ENCODE measurements at places on chromosomes 6 and 20.
A peak's percentile ranks its signal among the peaks of the same experiment; 100 is the strongest.

- DNase-seq: no peak
These were observed 15.8 kb upstream of the SERPINB9 start for GRCh38 chr6:2918936-2919335.

GRCh38 chr20:42067596-42067995 lies 449.4 kb upstream of the CHD6 start:
- DNase-seq: no peak

- DNase-seq: no peak
These were observed 12.7 kb downstream of the CST8 start for GRCh38 chr20:23503649-23504048.

- peak; percentile 13 for DNase-seq
These were observed 166.7 kb upstream of the ADGRB3 start for GRCh38 chr6:68468244-68468884.

DNA sequence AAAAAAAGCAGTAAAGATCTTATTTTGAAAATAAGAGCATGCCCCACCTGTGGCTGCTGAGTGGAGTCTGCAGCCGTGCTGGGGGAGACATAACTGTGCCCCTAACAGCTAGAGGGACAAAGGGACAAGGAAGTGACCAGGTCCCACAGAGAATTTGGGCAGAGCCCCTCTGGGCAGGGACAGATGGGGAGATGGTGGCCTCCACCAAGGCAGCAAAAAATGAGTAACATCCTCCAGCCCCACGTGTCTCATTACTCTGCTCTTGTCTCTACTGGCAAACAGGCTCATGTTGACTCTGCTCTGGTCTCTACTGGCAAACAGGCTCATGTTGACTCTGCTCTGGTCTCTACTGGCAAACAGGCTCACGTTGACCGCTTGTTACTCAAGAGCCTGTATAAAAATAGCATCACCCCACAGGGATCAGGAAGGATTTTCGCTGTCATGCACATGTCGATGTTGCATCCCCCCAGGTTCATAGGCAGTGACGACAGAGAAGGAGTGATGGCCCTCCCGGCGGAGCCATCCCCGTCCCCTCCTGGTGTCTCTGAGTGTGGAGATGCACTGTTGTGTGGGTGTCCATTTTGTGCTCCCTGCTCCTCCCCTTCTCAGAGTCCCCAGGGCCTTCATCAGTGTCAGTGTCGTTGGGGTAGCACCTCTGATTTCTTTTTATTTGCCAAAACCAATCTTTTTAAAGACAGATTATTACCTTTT lies 17.3 kb upstream of the PCMTD2 start:
- no peak for DNase-seq

- DNase-seq: no peak
These were observed 4.1 kb downstream of the TMEM239 start for GRCh38 chr20:2820084-2820895.

GRCh38 chr6:37285861-37286311 lies 27.9 kb upstream of the TMEM217 start:
- DNase-seq: no peak

- no peak for DNase-seq
These were observed 317.5 kb upstream of the POU3F2 start for GRCh38 chr6:98516866-98517265.

DNA sequence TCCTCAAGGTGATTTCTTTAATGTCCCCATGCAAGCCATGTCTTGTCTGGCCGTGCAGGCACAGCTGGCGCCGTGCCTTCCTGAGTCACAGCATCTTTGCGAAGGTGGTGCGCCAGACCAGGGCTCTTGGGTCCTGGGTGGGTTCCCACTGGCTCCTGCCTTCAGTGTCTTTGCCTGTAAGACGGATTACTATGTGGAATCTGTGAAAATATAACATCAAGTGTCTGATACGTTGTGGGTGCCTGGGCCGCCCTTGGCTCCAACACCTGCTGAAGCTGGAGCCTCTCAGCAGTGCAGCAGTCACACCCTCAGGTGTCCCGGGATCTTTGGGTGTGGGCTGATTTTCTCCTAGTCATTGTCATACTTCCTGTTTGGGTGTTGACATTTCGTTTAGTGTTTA lies 3.2 kb downstream of the OSBPL2 start:
- DNase-seq: no peak

DNA sequence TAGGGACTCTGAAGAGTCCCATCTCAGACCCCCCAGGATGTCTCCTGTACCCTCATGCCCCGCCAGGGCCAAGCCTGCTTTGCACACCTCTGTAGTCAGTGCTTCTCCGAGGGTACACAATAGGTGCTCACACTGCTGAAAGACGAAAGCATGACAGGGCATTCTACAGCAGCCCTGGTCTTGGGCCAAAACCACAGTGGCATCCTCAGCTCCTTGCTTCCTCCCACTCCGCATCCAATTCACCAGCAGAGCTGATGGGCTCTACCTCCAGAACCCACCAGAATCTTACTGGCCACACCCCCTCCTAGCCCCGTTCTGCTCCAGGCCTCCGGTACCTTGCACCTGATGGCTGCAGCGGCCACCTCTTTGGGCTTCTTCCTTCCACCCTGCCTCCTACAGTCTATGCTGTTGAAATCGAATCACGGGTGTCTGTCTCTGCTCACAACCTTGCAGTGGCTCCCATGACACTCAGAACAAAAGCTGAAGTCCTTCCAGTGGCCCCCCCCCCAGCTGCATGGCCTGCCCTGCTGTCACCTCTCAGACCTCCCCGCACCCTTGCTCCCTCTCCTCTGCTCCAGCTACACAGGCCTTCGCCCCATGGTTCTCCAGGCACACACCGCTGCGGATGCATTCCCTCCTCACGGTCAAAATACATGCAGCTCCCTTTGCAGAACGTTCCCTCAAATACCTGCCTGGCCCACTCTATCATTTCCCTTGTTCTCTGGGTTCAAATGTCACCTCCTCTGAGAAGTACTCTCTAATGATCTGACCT lies 1.2 kb downstream of the ANGPT4 start:
- DNase-seq: no peak

DNA sequence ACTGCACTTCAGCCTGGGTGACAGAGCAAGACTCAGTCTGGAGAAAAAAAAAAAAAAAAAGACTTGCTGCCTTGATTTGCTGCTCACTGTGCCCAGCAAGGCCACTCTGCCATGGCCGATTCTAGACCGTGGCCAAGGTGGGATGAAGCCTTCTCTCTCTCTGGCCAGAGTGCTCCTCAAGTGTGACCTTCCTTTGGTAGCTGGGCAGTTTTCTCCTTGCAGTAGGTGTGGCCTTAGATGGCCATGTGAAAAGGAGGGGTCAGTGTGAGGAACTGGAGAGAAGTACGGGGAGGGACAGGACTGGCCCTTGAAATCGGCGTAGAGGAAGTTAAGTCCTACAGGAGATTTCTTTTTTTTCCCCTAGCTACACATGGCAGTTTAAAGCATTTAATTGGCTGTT lies 272.0 kb downstream of the ARID1B start:
- no peak for DNase-seq

GRCh38 chr6:90948540-90948939 lies 361.7 kb upstream of the MAP3K7 start:
- no peak for DNase-seq

DNA sequence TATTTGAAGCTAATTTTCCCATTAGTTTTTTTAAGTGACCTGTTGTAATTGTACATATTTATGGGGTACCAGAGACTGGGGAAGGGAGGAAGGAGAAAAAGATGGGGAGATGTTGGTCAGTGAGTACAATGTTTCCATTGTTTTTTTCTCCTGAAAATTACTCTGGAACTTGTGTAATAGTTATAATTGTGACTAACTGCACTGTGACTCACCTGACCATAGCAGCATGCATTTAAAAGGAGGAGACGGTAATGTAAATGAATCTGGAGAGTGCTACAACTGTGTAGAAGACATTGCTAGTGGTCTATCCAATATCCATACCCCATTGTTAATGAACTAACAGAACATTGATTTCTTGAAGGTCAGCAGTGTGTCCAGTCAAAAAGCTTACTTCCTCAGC lies 133.4 kb downstream of the RFPL4B start:
- no peak for DNase-seq

DNA sequence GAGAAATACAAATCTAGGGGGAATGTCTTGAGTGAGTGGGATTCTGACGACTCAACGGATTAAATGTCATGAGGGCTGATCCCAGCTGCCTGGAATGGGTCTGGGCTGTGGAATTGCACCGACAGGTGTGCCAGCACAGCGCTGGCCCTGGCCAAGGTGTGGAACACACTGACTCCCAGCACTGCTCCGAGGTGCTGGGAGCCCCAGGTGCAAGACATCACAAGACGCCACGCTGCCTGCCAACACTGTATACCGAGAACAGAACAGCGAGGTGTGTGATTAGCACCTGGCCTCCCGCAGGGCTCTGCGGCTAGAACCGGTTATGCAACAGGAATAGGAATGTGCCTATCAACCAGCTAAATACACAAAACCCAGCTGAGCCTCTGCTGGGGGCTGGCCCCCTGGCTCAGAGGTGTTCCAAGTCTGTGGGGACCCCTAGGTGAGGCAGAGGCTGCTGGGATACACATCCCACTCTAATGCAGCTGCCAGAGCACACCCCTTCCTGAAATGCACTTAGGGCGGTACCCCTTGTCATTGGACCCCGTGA lies 24.8 kb upstream of the APMAP start:
- DNase-seq: no peak

DNA sequence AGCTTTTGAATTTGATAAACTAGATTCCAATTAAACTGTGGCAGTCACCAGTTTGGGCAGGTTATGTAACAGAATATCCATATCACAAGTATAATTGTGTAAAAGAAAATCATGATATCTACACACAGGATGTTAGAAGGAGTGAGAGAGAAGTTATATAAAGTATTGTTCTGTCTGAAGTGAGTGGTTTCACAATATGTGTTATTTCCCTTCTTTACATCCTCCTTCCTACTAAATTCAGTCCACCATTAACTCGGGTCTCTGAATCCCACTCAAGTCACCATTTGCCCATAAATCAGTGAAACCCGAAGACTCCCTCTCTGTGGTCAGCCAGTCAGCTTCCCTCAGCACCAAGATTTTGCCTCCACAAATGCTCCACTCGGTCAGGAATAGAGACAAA lies 796 bp downstream of the HLA-DQB1 start:
- DNase-seq: no peak

DNA sequence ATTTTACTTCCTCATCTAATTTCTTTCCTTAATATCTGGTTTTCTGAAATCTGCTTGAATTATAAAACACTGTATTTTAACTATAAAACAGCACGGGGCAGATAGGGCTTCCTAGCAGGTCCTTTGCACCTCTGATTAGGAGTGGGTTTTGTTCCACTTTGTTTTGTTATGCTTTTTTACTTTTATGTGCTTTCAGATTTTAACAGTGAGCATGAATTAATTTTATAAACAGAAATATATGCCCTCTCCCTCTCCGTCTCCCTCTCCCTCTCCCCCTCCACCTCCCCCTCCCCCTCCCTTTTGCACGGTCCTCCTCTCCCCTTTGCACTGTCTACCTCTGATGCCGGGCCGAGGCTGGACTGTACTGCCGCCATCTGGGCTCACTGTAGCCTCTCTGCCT lies 14.3 kb downstream of the GPX6 start:
- DNase-seq: no peak

DNA sequence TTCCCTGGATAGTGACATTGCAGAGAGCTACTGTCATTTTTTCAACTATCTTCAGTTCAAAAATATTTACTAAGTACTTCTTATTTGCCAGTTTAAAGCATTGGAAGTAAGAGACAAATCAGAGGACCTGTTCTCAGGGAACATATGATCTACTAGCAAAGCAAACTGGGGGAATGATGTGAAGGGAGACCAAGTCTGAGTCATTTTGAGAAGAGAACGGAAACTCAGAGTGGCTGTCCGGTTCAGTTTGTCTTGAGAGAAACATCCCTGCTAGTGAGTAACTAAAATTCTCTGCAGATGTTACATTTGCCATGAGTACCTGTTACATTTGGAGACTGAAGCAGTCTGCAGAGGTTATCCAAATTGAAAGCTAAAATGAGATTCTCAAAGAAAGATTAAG lies 118.3 kb downstream of the KCNQ5 start:
- no peak for DNase-seq

- no peak for DNase-seq
These were observed 60.7 kb upstream of the NXT1 start for GRCh38 chr20:23289724-23290395.

- DNase-seq: no peak
These were observed 113.9 kb downstream of the FYN start for GRCh38 chr6:111759331-111759835.

DNA sequence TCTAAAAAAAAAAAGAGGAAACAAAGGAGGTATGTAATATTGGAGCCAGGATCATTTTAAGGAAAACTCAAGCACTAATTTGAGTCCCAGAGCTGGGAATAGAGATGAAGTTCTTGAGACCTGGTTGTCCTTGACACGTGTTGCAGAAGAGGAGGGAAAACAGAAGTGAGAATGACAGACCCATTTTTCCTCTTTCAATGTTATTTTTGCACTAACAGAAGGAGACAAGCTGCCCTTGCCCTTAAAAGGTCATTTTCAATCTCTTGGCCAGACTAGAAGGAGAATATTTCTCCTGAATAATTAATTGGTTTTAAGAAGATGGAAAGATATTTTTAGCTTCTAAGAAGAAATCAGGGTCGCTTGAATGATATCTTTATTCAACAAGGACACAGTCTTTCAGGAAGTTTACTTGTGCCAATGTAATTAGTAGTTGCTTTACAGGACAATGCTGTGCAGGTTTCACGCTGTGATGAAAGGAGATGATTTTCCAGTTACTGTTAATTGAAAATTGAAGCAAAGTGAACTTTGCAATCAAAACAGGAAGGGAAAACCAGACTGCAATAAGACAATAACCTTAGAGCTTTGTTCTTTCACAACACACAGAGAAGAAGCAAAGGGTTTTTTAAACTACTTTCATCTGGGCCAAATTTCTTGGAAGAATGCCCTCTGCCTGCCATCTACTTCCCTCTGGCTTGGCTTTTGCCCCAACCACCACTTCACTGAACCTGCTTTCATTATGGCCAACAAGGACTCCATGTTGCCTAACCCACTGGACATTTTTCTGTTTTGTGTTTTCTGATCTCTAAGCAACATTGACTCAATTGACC lies 107.8 kb upstream of the SHLD1 start:
- peak; percentile 40 for DNase-seq

DNA sequence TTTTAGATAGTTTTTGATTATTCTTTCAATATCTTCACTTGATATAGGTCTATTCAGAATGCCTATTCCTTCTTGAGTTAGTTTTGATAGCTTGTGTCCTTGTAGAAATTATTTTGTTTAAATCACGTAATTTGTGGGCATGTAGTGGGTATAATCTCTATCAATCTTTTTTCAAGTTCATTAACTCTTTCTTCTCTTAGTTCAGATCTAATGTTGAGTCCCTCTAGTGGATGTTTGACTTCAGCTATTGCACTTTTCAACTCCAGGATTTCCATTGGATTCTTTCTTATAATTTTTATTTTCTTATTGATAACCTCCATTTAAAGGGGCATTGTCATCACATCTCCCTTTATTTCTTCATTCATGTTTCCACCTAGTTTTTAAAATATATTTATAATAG lies 135.6 kb downstream of the COL12A1 start:
- DNase-seq: no peak

DNA sequence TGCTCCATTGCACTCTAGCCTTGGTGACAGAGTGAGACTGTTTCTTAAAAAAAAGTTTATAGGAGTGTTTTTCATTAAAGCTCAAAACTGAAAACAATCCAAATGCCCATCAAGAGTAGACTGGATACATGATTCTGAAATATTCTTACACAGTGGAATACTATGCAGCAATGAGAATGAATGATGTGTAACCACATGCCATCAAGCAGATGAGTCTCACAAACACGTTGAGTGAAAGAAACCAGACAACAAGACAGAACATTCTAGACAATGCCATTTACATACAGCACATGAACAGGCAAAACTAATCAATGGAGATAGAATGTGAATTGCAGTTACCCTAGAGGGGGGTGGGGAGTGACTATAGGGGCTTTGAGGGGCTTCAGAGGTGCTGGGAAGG lies 72.4 kb downstream of the TOX2 start:
- DNase-seq: no peak

- DNase-seq: peak; percentile 56
These were observed 97.2 kb downstream of the SPTLC3 start for GRCh38 chr20:13105864-13106457.
